ENCODE measurements at places on chromosomes 13 and 19. TPM values are rescaled to one million over a fixed set of nuclear protein-coding genes. Genes with fewer than 3 reads are reported as not detected.

- no peak for DNase-seq
These were observed 1.7 kb upstream of the BCAM start for GRCh38 chr19:44807162-44807561.

The CYP4F2 gene
- total RNA-seq = 0.14 TPM

The CCNA1 gene
- total RNA-seq = 0.16 TPM

DNA sequence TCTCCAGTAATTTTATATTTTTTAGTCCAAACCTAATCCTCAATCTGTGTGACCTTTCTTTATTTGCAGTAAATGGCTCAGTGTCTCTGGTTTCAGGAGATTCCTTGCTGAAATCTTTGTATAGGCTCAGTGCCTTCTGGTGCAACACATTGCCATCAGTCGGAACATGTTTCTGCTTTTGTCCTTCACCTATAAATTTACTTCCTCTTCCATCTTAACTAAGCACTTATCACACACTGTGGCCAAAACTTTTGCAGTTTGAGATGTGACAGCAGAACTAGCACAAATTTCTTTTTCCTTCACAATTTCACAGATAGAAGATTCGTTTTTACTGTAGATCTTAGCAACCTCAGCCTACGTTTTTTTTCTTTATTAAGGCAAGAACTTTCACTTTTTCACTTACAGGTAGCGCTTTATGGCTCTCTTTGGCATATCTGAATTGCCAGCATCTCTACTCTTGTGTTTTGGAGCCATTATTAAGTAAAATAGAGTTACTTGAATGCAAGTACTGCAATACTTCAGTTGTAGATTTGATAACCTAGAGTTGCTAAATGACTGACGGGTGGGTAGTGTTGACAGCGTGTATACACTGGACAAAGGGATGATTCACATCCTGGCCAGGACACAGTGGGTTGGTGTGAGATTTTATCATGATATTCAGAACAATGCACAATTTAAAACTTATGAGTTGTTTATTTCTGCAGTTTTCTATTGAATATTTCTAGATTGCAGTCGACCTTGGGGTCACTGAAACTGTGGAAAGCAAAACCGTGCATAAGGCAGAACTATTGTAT is 44.3 kb downstream of the NDFIP2 start:
- no peak for DNase-seq

Measured in activated naive CD8-positive, alpha-beta T cell treated with anti-CD3 and anti-CD28 coated beads for 36 hours (primary cell).